ENCODE measurements at places on chromosomes 4 and X.

GRCh38 chrX:126985027-126985426, 165.5 kb downstream of the PRR32 start:
- no peak for DNase-seq

DNA sequence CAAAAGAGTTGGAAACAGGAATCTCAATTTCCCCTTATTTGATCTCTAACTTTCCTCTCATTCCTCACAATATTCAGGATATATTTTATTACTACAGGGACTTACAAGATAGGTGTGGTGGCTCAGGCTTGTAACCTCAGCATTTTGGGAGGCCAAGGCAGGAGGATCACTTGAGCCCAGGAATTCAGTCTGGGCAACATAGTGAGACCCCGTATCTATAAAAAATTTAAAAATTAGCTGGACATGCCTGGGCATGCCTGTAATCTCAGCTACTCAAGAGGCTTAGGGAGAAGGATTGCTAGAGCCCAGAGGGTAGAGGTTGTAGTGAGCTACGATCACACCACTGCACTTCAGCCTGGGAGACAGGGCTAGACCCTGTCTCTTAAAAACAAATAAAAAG, 200.4 kb downstream of the CAMK2D start:
- DNase-seq, result no peak

DNA sequence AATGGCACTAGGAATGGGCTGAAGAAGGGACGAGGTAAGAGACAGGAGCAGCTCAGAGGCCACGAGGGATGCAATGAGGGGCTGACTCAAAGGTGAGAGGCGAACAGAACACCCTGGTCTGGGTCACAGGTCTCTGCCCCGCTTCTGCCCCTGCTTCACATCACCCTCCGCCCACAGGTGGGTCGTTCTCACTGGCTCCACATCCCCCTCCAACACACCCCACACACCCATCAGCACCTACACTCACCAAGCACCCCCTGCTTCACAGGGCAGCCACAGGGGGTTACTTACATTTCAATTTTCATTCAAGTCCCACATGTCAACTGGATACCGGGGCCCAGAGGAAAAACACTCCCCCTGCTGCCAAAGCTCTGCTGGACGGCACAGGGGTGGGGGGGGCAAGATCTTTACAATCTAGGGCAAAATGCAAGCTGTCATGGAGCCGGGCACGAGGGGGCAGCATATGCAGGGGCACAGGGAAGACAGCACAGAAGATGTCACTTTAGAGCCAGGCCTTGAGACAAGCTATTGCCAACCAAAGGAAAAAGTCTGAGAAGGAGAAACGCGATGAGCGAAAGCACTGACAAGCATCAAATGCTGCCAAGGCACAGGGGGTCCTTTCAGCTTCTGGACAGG, 94.0 kb downstream of the AFAP1 start:
- DNase-seq, result no peak

DNA sequence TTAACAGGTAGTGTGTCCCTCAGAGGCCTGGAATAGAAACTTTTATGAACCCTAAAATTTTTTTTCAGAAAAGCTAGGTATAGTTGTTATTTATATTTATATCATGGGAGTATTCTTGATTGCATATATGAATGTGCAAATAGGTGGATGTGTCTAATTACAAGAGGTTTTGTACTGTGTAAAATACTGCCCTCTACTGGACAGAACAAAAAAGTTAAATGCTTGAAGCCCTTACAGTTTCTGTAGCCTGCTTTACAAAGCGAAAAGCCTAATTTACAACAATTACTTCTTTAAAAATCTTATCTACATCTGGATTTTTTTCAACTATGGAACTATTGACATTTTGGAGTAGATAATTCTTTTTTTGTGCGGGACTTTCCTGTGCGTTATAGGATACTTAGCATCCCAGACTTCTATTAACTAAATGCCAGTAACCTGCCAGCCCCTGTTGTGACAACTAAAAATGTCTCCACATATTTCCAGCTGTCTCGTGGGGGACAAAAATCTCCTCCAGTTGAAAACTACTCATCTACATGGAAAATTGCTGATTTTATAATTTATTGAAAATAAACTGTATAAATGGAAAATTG, 35.1 kb downstream of the ENPEP start:
- DNase-seq, result no peak

GRCh38 chr4:83104991-83105390, 9.5 kb downstream of the PLAC8 start:
- DNase-seq, result no peak

- no peak for DNase-seq
Measured at GRCh38 chrX:123617007-123617406, 115.8 kb downstream of the THOC2 start.

DNA sequence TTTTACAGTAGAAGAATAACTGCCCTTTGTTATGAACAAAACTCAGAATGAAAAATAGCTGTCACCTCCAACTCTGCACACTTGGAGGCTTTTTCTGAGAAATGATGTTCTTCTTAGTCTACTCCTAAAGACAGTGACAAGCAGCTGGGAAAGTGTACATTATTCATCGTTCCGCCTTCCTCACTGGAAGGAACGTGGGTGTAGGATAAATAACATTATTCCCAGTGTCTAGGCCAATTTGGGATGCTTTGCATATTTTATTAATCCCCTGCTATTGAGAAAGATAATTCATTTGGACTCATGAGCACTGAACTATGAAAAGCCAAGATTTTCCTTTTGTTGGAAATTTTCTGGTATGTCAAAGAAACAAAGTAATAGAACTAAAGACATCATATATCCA, 87.8 kb downstream of the VCX2 start:
- DNase-seq, result no peak

DNA sequence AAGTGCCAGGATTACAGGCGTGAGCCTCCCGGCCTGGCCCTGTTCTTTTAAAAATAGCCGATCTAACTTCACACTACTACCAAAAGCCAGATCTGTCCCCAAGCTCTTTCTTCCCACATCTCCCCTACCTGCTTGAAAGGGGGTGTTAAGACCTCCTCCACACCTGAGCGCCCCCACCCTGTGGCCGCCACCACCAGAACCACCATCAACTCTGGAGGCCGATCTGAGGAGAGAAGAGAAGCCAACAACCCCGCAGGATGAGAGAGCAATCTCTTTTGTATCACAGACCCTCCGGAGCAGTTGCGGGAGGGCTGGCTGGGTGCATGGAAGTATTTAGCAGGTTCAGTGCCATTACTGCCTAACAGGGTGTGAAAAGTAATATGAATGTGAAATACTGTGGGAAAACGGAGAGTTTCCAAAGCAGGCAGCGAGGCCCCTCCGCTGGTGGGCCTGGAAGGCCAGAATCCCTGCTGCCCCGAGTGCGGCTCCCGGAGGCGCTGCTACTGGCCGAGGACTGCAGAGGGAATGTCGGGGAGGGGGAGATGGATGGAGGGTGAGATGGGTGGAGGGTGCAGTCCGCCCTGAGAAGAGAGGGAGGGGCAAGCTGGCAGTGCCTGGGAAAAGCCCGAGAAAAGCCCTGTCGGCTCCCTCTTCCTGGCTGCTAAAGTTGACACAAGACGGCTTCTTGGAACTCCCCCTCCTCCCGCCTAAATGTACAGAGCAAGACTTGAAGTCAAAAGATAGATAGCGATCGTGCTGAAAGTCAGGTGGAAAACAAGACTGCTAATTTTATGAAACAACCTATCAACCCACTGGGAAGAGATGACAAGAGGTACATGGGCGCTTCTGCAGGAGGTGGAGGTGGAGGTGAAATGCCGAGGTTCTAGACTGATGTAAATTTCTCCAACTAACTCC, 22.3 kb downstream of the HAND2 start:
- no peak for DNase-seq

- no peak for DNase-seq
Measured at GRCh38 chrX:15856636-15857035, 2.0 kb upstream of the AP1S2 start.
